ENCODE measurements at places on chromosomes 12 and 14.

- DNase-seq = no peak
Observed at GRCh38 chr12:91854725-91855124, 290.9 kb downstream of the BTG1 start.

DNA sequence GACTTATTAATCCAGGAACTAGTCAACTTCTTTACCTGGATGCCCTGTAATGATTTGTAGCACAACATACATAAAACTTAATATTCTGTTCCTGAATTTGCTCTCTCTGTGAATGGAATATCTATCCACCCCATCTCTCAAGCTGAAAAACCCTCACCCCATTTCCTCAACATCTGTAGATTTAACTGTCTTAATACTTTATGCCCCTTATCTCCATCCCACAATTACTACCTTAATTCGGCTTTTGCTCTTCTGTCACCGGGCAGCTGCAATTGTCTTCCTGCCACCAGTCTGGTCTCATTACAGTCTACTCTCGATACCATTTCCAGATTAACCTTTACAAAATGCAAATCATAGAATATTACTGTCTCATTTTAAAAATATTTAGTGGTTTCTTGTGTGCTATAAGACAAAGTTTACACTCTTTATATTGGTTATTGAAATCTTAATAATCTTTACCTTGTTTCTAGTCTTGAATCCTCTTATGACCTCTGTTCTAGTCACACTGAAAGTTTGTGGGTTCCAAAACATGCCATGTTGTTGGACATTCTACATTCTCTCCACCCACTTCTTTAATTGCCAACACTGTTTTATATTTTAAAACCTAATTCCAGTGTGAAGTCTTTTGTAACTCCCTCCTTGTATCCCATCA lies 347.3 kb downstream of the RAD51B start:
- DNase-seq = no peak

GRCh38 chr12:98821866-98822265 lies 176.8 kb downstream of the APAF1 start:
- no peak for DNase-seq

DNA sequence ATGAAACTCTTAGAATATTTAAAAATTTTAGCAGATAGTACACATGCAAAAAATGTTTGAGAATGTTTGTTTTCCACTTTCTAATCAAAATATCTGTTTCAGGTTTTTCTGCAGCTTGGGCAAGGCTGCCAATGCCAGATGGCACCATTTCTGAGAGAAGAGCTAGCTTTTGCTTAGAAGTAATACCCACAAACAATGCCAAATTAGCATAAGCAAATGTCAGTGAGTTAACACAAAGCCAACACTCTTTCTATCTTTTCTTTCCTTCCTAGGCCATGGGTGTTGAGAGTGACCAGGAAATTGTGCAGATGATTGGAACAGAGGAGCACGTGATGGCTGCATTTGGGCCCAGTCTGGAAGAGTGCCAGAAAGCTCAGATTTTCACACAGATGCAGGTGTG lies 35.2 kb downstream of the POLR3B start:
- no peak for DNase-seq

- no peak for DNase-seq
Observed at GRCh38 chr14:103139132-103140025, 16.1 kb downstream of the TNFAIP2 start.

DNA sequence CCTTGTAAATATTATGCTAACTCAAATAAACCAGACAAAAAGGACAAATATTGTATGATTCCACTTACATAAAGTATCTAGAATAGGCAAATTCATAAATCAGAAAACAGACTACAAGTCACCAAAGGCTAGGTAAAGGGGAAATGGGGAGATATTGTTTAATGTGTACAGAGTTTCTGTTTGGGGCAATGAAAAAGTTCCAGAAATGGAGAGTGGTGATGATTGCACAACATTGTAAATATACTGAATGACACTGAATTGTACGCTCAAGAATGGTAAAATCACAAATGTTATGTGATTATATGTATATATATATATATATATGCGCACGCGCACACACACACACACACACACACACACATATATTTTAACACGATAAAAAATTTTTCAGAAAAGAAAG lies 182.5 kb downstream of the SLC2A13 start:
- DNase-seq = no peak

- DNase-seq = no peak
Observed at GRCh38 chr12:19507823-19508222, 68.5 kb downstream of the AEBP2 start.

DNA sequence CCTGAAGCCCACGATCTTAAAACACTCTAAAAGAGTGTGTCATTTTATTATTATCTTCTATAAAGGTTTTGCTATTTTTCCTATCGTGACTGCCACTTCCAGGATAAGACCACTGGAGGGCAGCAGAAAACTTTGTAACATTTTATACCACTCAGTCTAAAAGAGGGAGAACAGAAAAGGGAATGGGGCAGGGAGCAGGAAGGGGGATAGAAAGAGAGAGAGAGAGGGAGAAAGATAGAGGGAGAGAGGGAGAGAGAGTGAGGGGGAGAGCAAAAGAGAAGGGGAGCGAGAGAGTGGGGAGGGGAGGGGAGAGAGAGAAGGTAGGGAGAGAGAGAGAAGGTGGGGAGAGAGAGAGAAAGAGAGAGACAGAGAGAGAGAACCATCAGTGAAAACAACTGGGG lies 2.0 kb upstream of the ART4 start:
- DNase-seq = peak; percentile 54

DNA sequence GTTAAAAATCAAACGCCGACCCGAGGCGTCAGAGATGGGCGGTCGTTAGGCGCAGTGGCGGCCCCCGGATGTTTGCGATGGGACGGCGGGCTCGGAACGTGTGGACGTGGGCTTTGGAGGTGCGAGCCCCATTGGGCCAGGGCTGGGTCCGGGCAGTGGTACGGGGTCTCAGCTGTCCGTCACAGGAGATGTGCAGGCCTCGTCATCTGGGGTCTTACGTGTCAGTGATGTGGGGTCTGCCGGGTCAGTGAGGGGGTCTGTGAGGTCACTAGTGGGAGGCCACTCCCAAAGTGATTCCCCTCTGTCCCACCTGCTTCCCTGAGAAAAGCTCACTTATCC lies 21.6 kb upstream of the CHFR start:
- DNase-seq = no peak

DNA sequence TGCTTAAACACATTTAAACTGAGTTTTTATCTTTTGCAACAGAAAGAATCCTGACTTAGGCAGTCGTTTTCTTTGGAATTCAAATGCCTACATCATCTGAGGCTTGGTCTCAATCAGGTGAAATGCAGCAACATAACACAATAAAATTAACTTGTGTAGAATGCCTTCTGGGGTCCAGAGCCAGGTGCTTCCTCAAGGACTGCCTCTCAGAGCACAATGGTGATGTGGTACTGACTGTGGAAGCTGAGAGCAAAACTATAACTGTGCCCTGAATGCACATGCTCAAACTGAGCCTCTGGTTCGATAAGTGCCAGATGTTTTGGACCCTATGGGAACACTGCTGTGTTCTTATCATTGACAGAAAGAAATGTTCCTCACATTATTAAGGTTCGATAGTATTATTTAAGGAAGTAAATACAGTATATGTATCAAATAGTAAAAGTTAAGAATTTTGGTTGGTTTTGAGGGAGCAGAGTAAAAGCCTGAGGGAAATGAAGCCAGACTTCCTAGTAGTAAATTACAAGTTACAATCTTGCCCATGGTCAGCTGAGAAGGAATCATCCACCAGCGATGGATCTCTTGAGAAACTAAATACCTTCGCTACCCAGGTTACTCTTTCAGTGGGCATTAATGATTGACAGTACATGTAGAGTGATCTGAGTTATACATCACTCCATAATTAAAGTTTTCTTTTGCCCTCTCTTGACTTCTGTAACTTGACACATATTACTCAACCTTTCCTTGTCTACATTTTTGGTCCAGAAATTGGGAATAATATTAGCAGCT lies 122.9 kb upstream of the ATP2B1 start:
- no peak for DNase-seq

DNA sequence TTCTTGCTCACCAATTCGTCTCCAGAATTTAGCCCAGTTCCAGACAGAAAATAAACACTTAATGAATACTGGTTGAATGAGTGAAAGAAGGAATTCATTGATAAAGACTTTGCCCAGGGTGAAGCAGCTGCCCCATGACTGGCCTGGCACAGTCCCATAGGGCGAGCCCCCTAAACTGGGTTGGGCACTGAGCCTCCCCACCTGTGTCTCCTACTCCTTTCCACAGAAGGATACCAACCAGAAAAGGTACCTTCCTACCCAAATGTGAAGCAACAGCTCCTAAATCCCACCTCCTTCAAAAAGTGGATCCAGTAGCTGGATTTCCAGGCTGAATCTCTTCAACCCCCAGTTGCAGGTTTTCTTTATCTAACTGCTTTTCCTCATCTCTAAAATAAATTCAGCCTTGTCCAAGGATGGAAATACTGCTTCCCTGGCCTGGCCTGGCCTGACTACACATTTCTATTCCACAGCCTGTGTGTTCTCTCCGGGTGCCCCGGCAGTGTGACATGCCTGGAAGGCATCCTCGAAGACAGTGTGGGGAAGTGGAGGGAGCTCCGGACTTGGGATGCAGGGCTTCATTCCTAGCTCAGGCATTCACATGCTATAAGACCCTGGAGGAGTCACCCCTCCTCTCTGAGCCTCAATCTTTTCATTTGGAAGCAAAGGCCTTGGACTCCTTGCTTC lies 7.6 kb downstream of the KRT3 start:
- no peak for DNase-seq

DNA sequence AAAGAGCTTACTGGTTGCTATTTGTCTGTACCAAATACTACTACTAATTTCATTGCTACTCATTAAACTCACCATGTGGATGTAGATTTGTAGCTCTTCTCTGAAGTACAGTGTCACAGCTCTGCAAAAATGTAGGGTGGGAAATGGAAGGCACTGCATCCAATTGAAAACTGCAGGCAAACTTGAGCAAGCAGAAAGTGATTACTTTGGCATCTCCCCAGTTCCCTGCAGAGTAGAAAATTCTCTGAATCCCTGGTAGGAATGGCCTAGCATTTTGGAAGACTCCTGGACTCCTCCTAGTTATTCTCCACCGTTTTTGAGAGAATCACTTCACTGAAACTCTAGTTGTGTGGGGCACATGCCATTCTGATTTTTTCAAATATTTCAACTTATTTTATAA lies 239.1 kb downstream of the DIO2 start:
- no peak for DNase-seq

DNA sequence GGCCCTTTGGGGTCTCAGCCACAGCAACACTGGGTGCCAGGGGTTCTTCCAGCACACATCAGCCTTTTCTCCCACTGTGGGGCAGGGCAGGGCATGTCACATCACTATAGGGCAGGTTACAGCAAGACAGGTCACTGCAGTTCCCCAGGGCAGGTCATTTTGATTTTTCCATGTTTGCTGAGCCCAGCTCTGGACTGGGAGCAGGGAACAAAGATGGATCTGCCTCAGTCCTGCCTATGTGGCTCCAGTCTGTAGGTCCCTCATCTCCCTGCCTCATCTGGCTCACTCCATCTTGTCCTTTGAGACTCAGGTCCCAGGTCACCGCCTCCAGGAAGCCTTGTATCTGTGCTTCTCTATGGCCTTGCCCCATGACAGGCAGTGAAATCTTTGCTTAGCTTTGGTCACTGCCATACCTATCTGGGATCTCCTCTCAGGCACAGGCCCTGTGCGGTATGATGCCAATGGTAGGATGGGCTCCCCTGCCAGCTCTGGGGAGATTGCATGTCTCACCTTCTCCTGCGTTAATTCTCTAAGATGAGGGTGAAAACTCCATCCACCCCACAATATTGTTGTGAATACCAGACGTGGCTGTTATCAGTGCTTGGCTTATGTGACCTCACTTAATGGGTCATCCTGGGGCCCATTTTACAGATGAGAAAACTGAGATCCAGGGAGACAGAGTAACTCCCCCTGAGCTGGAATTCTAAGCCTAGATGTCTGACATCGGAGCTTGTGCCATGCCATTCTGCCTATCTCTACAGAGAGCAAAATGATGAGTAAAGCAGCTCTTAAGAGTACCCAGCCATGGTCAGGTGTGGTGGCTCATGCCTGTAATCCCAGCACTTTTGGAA lies 1.5 kb downstream of the SERPINA6 start:
- DNase-seq = no peak

GRCh38 chr12:713281-713875 lies 39.0 kb upstream of the WNK1 start:
- DNase-seq = no peak

- no peak for DNase-seq
Observed at GRCh38 chr12:3247077-3247476, 169.9 kb downstream of the TSPAN9 start.

DNA sequence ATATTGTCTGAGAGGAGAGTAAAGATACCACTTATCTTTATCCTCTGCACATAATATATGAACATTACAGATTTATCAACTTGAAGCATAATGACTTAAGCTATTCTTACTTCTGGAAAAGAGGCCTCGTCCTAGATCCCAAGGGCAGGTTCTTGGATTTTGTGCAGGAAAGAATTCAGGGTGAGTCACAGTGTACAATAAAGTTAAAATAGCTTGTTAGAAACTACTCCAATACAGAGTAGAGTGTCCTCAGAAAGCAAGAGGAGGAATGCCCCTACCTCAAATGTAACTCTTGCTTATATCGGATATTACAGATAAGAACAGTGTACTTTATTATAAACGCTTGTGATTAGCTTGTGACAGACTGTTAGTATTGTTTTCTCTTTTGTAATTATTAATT lies 41.9 kb upstream of the ABCC9 start:
- no peak for DNase-seq

DNA sequence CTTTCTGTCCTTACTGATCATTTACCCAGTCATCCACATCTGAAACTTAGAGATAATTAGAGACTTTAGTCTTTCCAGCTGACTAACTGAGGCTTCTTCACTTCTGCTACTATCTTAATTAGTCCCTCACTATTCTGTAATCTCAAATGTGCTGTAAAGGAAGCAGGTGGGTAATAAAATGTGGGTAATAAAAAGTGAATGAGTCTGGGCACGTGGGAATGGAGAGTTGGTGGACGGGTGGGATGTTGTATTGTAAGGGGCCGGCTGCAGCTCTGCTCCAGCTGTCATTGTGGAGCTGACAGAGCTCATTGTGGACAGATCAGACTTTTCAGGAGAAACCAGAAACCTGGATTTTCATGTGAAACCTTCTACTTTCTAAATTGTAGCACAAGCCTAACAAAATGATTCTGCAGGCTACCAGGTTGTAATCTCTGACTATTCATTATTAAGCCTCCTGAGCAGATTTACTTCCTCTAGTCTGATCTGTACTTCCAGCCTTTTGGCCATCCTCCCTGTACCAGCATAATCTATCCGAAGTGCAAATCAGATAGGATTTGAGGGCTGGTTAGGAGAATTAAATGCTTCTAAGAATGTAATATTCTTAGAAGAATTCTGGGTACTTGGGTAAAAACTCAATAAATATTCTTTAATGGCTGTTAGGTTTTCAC lies 42.0 kb upstream of the BMAL2 start:
- DNase-seq = no peak

DNA sequence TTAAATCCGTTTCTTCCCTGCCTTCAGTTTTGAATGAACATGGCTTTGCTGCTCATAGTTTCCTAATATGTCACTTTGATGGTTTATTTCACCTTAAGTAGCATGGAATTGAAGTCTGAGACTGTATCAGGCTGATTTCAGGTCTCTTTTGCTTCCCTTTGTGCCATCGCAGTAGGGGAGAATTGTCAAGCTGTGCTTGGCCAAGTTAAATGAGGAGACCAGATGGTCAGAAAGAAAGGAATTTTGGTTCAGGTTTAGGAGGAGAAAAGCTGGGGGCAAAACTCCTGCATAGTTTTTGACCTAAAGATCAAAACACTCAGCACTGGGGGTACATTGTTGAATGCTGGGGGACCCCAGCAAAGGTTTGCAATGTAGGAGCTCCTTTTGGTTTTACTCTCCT lies 398.4 kb downstream of the NUAK1 start:
- DNase-seq = no peak

Data from stimulated activated effector memory CD8-positive, alpha-beta T cell treated with anti-CD3 and anti-CD28 coated beads, Interleukin-12 subunit alpha, Interleukin-12 subunit beta, amount 100 ng/mL, for 72 hours (primary cell).